ENCODE measurements at places on chromosomes 7 and 10. TPM values are rescaled to one million over a fixed set of nuclear protein-coding genes. Genes with fewer than 3 reads are reported as not detected.

- DNase-seq, result no peak
These were observed 15.1 kb downstream of the FAM53B start for GRCh38 chr10:124728830-124729661.

GRCh38 chr10:101164020-101164419 is 32.9 kb downstream of the TLX1 start:
- no peak for DNase-seq

GRCh38 chr10:99926925-99927720 is 82.6 kb downstream of the DNMBP start:
- DNase-seq, result no peak

GRCh38 chr7:52741670-52742290 is 293.7 kb upstream of the POM121L12 start:
- no peak for DNase-seq

DNA sequence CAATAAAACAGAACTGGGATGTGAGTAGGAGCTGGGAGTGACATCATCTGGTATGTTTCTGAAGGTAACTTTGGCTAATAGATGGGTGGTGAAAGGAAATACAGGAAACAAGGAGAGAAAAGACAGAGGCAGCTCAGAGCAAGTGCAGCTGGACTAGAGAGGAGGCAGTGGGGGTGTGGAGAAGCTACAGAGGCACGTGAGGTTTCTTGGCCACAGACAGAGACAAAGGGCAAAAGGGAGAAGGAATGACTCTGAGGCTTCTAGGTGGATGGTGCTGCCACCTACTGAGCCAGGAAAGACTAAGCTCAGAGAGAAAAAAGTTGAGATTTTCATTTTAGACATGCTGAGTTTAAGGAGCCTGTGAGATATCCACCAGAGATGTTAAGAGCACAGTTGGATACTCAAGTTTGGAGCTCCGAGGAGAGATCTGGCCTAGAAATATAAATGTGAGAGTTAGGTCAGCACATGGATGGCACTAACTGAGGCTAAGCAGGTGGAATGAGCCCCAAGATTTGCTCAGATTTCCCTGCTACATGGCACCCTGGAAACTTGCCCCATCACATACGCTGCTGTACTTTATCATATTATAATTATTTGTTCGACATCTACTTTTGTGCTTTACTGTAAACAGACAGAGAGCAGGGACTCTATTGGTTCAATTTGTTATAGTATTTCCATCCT is 293.0 kb upstream of the IMMP2L start:
- DNase-seq, result no peak

ANKRD2 gene
- 1.3 TPM for total RNA-seq

DNA sequence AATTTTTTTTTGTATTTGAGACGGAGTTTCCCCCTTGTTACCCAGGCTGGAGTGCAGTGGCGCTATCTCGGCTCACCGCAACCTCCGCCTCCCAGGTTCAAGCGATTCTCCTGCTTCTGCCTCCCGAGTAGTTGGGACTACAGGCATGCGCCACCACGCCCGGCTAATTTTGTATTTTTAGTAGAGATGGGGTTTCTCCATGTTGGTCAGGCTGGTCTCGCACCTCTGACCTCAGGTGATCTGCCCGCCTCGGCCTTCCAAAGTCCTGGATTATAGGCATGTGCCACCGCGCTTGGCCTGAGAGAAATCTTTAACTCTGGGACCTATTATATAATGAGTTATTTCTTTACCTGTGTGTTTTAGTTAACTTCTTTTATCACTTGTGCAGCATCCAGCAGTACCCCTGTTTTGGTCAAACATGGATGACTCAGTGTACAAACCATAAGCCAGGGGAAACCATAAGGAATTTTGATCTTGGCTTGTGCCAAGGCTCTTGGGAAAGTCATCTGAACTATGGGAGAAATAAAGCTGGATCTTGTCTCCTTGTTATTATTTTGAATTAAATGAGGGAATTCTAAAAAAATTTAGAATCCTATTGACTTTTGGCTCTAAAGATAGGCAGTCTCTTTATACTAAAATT is 23.6 kb upstream of the ZRANB1 start:
- no peak for DNase-seq

- peak; percentile 66 for DNase-seq
These were observed at the start of gene TBXAS1 for GRCh38 chr7:139829025-139829774. TSS of gene TBXAS1 (plus strand) at chr7:139829264. CDS start at chr7:139829391, 127 bp downstream.

- DNase-seq, result no peak
These were observed 1.4 kb downstream of the LANCL2 start for GRCh38 chr7:55366461-55367070.

DNA sequence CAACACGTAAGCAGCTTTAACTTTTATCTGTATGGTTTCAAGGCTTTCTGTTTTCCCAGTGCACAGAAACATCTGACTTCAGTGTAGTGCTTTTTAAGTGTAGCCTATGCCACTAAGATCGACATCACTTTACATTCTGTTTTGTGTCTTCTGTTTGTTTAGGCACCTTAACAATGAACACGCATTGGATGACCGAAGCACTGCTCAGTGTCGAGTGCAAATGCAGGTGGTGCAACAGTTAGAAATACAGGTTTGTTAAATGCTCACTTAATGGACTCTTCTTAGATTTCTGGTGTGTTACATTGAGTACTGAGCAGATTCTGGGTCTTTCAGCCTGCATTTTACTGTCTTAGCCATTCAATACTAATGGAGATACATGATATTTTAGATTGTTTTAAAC is 237.4 kb downstream of the FOXP2 start:
- DNase-seq, result no peak

LRRN3 gene
- 5.0 TPM for total RNA-seq

SORBS1 gene
- 52.7 TPM for total RNA-seq

GRCh38 chr10:128007971-128008370 is 101.1 kb downstream of the PTPRE start:
- no peak for DNase-seq

- DNase-seq, result no peak
These were observed 32.9 kb downstream of the CDC123 start for GRCh38 chr10:12228851-12229250.

VKORC1L1 gene
- 49.6 TPM for total RNA-seq

- DNase-seq, result no peak
These were observed 19.8 kb downstream of the SHH start for GRCh38 chr7:155792315-155792960.

GRCh38 chr7:47392241-47392759 is 189.6 kb downstream of the TNS3 start:
- DNase-seq, result peak; percentile 95

- no peak for DNase-seq
These were observed 43.8 kb upstream of the SEMA3D start for GRCh38 chr7:85230623-85231022.

DNA sequence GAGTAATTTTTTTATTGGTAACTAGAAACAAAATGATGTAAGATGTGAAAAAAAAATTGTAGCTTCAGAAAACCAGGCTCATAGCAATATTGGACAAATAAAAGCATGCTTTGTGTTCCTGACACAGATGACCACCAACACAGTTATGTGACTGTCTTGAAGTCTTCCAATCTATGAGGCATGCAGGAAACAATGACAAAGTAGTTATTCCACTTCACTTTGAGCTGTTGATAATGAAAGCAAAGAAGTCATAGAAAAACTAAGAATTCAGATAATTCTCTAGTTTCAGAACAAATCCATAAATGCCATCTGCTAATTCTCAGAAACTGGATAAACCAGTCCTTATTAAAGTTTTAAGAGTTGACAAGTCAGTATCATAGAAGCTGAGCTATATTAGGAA is 378.4 kb upstream of the SEMA3D start:
- no peak for DNase-seq

GRCh38 chr7:18213652-18214051 is 186.0 kb upstream of the PRPS1L1 start:
- DNase-seq, result no peak

DNA sequence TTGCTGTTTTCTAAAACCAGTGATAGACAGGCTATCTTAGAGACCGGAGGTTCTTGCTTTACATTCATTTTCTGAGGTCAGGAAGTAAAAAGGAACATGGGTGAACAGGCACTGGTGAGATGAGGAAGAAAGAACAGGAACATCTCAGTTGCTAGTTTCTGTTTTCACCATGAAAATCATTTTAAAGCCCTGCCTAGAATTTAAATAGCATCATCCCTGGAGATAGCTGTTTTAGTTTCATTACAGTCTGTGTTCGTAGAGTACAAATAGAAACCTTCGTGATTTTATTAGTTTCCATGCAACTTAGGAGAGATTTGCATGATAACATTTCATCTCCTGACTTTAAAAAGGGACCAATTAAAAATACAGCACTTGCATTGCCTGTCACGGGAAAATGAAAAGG is 14.7 kb downstream of the KCNMA1 start:
- DNase-seq, result no peak

GRCh38 chr10:1563028-1563427 is 174.3 kb downstream of the ADARB2 start:
- DNase-seq, result no peak

FBXL13 gene
- total RNA-seq, result 2.2 TPM

GRCh38 chr10:98915911-98916310 is 319.7 kb downstream of the HPSE2 start:
- no peak for DNase-seq

DNA sequence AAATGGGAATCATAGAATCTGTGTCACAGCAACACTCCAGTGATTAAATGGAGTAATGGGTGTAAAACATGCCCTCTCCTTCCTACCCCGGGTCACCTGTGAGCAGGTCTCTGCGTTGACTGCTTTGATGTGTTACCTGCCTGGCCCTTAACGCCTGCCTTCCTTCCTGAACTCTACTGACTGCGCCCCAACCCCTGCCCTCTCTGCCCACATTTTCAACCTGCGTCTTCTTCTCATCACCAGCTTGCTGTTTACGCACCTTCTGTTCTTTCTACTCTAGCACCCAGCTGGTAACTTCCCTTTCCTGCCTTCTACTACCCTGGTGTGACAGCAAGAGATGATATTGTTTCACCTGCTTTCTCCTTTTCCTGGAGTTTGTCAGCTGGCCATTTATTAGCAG is 303.0 kb upstream of the LRGUK start:
- no peak for DNase-seq

EBLN1 gene
- not detected for total RNA-seq

DNA sequence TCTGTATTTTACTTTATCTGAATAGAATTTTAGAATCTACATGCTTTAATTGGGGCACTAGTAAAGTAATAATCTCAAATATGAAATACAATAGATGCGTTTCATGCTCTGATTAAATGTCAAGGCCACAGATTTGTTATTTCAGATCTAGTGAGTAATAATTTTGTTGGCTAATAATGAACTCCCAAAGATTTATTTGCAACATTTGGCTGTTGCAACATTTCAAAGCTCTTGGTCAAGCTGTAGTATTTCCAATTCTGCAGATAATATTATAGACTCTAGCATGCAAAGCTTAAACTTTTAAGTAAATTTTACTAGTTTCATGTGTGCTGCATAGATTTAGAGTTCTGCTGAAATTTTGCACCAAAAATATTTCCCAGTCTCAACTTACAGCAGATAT is 16.7 kb downstream of the LRRN3 start:
- DNase-seq, result no peak

STEAP2 gene
- 24.6 TPM for total RNA-seq

DNA sequence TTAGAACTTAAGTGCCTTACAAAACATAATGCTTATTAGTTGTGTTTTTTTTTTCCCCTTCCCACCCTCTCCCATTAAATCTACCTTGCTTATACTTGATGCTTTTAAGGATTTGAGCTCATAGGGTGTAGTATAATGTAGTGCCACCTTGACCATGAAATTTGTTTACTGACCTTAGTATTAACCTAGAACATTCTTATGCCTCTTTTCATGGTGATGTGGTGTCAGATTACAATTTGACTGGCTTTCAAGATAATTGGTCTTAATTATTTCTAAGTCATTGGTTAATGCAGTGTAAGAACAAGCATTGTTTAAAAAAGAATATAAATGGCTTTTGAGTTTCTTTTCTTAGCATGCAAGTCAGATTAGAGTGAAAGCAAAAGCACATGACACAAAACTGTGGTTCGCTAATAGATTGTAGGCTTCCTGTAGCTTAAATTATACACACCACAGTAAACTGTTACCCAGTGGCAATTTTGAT is 61.8 kb downstream of the ADD3 start:
- DNase-seq, result no peak

DNA sequence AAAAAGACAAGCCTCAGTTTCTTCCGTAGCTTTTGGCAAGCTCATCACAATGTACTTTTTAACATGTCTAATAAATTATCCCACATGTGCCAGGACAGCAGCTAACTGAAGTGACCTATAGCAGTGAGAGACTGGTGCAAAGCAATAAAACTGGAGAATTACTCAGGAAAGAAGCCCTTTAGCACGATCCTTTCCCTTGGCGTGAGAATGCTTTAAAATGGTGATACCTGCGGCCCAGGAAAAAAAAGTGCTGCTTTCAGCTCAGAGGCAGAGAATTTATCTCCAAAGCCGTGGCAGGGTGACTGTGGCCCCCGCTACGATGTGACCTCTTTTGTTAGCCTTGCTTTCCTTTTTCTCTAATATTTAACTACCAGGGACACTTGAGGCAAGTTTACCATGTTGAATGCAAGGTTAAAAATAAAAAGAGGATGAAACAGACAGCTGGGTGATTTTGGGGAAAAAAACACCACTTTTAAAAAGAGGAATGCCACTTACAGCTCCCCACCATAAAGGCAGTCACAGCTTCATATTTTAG is 184.0 kb downstream of the FANK1 start:
- no peak for DNase-seq

- DNase-seq, result no peak
These were observed 9.6 kb downstream of the FAM53B start for GRCh38 chr10:124734311-124735166.

GRCh38 chr7:150556521-150557138 is 10.6 kb upstream of the GIMAP4 start:
- no peak for DNase-seq

WIPF3 gene
- not detected for total RNA-seq

DNA sequence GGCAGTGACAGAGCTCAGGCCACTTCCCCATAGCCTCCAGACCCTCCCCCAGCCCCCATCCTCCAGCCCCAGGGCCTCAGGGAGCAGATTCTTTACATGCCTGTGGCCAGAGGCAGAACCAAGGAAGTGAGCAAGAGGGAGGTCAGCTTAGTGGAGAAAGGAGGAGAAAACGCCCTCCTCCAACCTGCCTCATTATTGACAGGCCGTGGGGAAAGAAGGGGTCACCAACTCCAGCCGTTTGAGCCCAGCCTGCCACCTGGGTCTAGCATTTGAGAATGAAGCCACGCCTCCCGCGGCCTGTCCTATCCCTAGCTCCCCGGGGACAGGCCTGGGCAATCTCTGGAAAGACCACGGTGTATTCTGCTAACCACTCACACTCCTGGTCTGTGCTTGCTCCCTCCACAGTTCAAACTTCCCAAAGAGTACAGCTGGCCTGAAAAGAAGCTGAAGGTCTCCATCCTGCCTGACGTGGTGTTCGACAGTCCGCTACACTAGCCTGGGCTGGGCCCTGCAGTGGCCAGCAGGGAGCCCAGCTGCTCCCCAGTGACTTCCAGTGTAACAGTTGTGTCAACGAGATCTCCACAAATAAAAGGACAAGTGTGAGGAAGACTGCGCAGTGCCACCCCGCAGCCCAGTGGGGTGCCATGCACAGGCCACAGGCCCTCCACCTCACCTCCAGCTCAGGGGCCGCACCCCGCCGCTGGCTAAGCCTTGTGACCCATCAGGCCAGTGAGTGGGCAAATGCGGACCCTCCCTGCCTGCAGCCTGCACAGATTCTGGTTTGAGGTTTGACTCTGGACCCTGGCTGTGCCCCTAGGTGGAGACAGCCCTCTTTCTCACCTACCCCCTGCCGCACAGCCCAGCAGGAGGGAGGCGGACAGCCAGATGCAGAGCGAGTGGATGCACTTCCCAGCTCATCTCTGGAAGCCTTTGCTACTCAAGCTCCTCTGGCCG is 14.3 kb upstream of the TRIM8 start:
- no peak for DNase-seq

Measured in left lung (tissue), 14 donors.